ENCODE measurements at places on chromosomes 2 and 18.

GRCh38 chr2:110103061-110103961 lies 12.3 kb downstream of the MALL start:
- no peak for DNase-seq

DNA sequence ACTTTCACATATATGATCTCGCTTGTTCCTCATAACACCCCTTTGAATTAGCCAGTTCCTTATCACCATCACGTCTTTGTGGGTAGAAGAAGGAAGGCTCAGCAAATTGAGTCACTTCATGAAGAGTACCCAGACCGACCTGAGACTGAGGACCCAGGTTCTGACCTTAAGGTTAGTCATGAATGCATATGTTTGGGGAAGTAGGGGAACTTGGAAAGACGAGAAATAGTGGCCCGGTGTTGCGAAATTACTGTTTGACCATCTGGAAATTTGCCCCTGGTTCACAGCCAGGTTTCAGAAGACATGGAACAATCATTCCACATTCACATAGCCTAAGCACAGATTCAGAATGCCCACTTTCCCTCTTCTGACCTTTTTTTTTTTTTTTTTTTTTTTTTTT lies 59.8 kb downstream of the MEIS1 start:
- DNase-seq: peak; percentile 70

DNA sequence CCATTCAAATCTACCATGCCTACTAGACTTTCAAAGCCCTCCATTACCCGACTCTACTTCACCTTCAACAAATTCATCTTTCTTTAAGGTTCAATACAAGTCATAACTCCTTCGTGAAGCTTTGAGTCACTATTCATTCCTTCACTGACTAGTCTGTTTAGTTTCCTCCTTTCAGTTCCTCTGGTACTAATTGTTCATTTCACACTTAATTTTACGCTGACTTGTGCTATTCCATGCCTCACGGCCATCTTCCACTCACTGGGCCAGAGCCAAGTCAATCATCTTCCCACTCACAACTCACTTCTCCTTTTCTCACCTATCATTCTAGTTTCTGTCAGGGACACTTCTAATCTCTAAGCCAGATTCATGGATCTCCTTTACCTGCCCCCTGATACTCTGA lies 136.2 kb downstream of the MTX2 start:
- DNase-seq: no peak

GRCh38 chr18:44761812-44762211 lies 81.1 kb downstream of the SETBP1 start:
- DNase-seq: no peak

- DNase-seq: no peak
Observed at GRCh38 chr2:234643407-234643806, 146.5 kb upstream of the ARL4C start.

DNA sequence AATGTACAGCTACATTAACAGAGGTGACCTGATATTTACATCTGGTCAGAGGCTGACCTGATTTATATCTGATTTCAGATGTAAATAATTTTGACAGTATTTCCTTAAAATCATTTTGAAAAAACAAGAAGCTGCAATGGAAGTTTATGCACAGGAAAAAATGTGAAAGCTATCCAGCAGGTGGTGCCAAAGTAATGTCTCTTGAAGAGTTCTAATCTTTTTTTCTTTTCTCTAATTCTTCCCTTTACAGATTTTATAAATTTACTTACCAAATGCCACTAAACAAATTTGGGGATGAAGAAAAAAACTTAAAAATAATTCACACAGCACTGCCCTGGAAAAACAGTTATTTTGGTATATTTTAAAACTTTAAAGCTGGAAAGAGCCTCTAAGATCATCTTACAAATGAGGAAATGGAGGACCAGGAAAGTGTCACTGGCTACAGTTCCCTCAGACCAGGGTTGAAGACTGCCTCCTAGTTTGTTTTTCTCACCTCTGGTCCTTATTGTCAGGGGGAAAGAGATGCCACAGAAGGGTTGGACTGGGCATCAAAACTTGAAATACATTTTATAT lies 16.4 kb upstream of the FBLN7 start:
- DNase-seq: peak; percentile 63

DNA sequence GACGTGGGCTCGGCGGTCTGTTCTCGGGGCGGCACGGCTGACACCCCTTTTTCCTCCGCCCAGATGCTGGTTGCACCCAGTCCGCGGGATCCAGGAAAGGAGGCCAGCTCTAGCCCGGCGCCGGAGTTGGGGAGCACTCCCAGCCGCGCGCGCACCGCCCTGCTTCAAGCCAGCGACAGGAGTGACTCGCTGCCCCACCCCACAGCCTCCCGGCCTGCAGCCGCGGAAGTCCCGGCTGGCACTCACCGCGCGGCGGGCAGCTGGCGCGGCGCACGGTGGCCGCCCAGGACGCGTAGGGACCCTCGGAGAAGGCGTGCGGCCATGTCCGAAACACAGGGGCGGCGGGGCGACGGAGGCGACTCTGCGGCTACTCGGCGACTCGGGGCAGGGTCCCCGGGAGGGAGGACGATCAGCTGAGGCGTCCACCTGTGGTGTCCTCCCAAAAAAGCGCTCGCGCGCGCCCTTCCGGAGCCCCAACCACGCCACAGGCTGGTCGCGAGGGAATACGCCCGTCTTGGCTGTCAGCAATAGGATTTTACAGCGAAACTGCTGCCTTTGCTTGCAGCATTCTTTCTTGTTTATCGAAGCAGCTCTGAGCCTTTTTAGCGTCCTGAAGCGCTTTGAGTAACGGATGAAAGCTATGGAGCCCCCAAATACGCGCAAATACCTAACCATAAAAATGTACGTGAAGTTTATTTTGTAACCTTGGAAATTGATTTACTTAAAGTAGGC lies at the start of gene ACADL:
Gene ACADL (minus strand): TSS at position 507 of the 732 bp plus-strand sequence. CDS start 184 bp downstream, at position 323.
- peak; percentile 30 for DNase-seq

DNA sequence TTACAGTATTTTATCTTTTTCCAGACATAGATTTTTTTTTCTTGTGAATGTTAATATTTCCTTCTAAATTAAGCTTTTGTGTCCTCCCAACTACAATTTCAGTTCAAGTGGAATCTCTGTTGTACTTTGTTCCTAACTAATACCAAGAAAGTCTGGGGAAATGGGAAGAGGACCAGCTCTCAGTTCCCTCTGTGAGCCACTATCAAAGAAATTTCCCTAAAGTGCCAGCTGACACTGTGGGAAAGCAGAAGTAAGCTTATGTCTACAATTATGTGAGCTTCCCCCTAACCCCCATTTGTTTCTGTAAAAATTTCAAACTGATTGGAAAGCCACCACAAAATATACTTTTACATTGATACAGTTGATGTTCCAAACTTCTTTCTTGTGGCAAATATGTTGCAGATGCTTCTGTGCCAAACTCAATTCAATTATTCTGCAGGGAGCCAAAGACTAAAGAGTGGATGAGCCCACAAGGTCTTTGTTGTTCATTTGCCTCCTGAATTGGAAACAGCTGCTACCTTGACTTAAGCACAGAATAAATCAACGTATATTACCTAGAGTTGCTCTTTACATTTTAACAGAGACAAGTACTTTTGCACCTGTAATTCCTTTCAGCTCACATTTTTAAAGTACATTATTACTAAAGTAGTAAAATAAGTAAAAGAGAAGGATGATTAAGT lies 306.6 kb downstream of the PTH2R start:
- no peak for DNase-seq

DNA sequence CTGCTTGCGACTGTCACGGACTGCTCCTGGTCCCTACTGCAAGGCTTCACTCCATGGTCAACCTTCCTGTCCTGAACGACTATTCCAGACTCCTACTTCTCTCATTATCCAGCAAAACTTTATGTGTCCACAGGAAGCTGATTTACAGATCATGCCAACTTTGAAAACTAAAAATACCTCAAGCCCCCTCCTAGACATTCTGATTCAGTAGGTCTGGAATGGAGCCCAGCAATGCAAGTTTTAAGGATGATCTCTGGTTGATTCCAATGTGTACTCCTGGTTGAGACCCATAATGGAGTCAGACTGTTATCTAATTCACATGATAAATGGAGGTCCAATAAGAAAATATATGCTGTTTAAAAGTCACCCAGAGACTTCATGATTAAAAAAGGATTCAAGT lies 13.1 kb upstream of the LRATD1 start:
- no peak for DNase-seq

- peak; percentile 71 for DNase-seq
Observed at GRCh38 chr2:68190991-68191731, 33.5 kb downstream of the PNO1 start.

GRCh38 chr18:74083557-74083952 lies 64.1 kb downstream of the FBXO15 start:
- no peak for DNase-seq

GRCh38 chr2:49000695-49001094 lies 153.6 kb downstream of the FSHR start:
- no peak for DNase-seq

GRCh38 chr2:217076058-217076435 lies 216.2 kb upstream of the TNP1 start:
- no peak for DNase-seq

DNA sequence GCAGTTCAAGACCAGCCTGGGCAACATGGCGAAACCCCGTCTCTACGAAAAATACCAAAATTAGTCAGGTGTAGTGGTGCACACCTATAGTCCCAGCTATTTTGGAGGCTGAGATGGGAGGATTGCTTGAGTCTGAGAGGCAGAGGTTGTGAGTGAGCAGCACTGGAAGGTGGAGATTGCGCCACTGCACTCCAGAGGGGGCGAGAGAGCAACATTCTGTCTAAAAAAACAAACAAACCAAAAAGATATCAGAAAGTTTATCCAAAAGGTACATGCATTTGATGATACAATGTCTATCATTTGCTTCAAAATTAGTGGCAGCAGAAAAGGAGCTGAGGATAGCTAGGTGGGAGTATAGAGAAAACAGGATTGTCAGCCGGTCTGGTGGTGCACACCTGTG lies 39.8 kb upstream of the CABLES1 start:
- DNase-seq: no peak

DNA sequence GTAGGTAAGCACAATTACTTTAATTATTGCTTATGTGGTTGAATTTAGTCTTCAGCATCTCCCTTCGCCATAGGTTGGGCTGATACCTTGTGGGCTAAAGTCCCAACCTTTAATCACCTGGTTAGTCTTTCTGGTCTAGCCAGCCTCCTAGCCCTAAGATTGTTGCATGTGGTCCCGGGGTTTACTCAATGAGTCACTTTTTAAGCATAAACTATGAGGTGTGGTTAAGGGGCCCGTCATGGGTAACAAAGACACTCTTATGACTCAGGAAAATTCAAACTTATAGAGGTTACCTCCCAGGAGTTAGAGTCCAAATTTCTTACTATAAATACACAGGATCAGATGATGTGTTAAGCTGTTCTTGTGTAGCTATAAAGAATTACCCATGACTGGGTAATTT lies 841.6 kb downstream of the TRIB2 start:
- peak; percentile 93 for DNase-seq

- DNase-seq: no peak
Observed at GRCh38 chr18:39702888-39703287, 2137.3 kb upstream of the CELF4 start.

DNA sequence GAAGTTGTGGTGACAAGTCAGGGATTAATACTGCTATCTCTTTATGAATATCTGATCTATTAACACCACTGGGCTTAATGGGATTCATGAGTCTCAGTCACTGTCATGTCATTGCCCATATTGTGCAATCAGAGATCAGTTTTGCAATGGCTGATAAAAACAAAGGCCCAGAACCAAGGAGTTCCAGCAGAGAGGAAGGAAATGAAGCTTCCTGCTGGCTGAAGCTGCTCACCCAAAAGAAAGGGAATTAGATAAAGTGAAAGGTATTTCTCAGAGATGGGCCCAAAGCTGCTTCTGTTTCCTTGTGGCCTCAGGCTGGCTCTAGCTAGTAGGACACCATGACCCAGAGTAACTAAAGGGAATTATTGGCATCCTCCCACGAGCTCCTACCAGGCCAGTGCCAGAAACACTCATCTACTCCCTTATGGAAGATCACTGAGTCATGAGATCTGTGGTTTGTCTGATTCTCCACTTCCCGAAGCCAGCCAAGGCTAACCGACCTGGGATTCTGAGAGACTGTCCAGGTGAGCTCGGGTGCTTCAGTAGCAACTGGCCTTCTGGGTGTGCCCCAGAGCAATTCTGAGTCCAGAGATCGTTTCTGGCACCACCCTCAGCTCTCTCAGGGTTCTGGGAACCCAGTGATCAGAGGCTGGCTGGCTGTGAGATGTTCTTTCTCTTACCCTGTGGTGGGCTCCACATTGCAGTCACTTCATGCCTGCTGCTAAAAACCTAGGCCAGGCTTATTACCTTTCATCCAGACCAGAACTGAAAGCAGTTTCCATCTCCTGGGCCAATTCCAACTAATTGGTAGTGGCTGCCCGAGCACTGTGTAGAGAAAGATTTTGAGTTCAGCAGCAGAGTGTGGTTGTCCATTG lies 129.5 kb upstream of the PELI1 start:
- DNase-seq: peak; percentile 87

- DNase-seq: no peak
Observed at GRCh38 chr2:218957671-218958070, 1.8 kb upstream of the CDK5R2 start.

All from astrocyte of the spinal cord (primary cell).